ENCODE measurements at places on chromosomes 5 and 9. TPM values are rescaled to one million over a fixed set of nuclear protein-coding genes. Genes with fewer than 3 reads are reported as not detected.

DNA sequence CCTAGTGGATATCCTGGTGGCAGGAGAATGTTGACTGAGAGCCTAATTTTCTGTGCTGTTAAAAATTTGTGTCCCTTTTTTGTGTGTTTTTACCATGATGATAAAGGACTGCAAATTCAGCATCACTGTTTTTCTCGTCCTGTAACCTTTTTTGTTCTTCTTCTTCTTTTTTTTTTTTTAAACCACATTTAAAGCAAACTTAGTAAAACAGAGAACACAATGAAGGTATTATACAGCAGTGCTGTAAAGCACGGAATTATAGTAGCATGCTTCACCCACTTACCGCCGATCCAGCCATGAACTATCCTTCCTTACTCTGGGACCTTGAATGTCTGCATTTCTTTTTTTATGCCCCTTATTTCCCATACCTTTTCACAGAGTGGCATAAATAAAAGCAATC is 280.0 kb downstream of the ARHGAP26 start:
- H3K27ac ChIP-seq, result no peak overlapping the region
- H3K36me3 ChIP-seq, result no peaks in the 10 kb centered on the region
- DNase-seq, result no peak
- H3K27me3 ChIP-seq, result no peaks in the 10 kb centered on the region

- H3K27me3 ChIP-seq, result no peaks in the 10 kb centered on the region
- H3K4me1 ChIP-seq, result no peaks in the 10 kb centered on the region
- no peaks in the 10 kb centered on the region for H3K36me3 ChIP-seq
- H3K4me3 ChIP-seq, result no peak overlapping the region
- no peak for DNase-seq
- H3K27ac ChIP-seq, result no peak overlapping the region
These were observed 31.7 kb downstream of the FSTL4 start for GRCh38 chr5:133580618-133581017.

DNA sequence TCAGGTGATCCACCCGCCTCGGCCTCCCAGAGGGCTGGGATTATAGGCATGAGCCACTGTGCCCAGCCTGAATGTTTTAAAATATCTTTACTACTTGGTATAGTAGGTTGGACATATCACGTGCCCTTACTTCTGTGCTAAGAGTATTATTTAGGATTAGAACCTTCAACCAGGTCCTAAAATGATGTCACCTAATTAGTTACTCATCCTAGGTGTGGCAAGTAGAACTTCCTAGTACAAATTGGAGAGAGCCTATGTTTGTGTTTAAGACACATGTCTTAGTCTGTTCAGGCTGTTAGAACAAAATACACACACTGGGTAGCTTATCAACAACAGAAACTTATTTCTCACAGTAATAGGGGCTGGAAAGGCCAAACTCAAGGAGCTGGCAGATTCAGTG is 51.5 kb downstream of the ZFAND5 start:
- no peak for DNase-seq
- no peaks in the 10 kb centered on the region for H3K27me3 ChIP-seq
- H3K36me3 ChIP-seq, result no peaks in the 10 kb centered on the region
- peaks cover 28% of the 10 kb centered on the region for H3K4me1 ChIP-seq

DNA sequence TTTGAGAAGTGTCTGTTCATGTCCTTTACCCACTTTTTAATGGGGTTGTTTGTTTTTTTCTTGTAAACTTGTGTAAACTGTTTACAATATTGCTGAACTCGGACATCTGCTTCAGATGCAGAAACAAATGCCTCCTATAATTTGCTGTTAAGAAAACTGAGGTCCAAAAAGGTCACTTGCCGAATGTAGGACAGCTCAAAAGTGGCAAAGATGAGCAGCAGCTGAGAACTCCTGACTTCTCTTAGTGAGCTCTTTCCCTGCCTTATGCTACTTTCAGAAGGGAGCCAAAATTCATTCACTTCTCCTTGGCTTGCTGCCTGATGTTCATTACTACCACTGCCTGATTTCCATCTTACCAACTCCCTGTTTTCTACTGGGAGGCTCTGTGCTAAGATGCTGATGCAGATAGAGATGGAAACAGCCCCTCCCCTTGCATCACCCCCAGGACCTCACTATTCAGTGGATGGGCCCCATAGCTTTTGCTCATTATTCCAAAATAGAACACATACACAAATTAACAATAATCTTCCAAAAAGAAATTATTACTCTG is 60.1 kb downstream of the SEMA6A start:
- H3K4me1 ChIP-seq, result peaks cover 40% of the 10 kb centered on the region
- H3K27me3 ChIP-seq, result no peaks in the 10 kb centered on the region
- H3K27ac ChIP-seq, result no peak overlapping the region
- no peak overlapping the region for H3K4me3 ChIP-seq
- H3K36me3 ChIP-seq, result no peaks in the 10 kb centered on the region
- no peak for DNase-seq

DNA sequence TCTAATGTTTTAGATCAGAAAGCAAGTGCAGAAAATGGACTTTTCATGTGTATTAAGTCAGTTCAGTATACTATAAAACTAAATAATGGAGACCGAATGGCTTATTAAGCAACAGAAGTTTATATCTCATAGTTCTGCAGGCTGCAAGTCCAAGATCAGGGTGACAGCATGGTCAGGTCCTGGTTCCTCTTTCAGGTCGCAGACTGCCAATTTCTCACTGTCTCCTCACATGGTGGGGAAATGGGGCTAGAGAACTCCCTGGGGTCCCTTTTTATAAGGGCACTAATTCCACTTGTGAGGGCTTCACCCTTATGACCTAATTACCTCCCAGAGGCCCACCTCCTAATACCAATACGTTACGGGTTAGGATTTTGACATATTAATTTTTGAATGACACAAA is 48.7 kb downstream of the RICTOR start:
- H3K36me3 ChIP-seq, result no peaks in the 10 kb centered on the region
- no peak for DNase-seq
- no peaks in the 10 kb centered on the region for H3K27me3 ChIP-seq
- H3K4me1 ChIP-seq, result no peaks in the 10 kb centered on the region
- H3K27ac ChIP-seq, result no peak overlapping the region

GRCh38 chr9:8074713-8075286 is 275.2 kb upstream of the DMAC1 start:
- DNase-seq, result no peak
- no peaks in the 10 kb centered on the region for H3K27me3 ChIP-seq

DNA sequence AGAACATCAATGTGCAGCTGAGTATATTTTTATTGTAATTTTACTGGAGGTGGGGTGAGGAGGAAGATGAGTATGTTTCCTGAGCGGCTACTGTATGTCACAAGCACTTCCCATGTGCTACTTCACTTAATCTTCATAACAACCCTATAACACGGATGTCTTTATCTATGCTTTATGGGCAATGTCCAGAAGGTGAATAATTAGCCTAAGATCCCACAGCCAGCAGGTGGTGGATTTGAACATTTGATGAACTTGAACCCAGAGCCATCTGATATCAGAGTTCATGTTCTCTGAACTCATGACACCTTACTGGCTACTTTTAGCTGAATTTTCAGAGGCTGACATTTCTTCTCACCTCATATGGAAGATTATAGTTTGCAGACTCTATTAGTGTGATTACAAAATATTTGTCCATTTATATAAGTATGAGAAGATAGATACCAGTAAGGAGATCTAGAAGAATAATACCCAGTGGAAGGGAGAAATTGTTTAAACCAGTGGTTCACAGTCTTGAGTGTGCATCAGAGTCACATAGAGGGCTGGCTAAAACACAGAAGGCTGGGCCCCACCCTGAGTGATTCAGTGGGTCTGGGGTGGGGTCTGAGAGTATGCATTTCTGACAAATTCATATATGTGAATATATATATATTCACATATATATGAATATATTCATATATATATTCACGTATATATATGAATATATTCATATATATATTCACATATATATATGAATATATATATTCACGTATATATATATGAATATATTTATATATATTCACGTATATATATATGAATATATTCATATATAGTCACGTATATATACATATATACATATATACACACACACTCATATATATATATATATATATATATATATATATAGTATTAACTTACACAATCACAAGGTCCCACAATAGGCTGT is 164.4 kb upstream of the NR3C1 start:
- H3K27ac ChIP-seq, result no peak overlapping the region
- no peak overlapping the region for H3K4me3 ChIP-seq
- no peak for DNase-seq
- H3K36me3 ChIP-seq, result no peaks in the 10 kb centered on the region
- peaks cover 14% of the 10 kb centered on the region for H3K4me1 ChIP-seq

The CCNI2 gene
- polyA plus RNA-seq, result 4.6 TPM

DNA sequence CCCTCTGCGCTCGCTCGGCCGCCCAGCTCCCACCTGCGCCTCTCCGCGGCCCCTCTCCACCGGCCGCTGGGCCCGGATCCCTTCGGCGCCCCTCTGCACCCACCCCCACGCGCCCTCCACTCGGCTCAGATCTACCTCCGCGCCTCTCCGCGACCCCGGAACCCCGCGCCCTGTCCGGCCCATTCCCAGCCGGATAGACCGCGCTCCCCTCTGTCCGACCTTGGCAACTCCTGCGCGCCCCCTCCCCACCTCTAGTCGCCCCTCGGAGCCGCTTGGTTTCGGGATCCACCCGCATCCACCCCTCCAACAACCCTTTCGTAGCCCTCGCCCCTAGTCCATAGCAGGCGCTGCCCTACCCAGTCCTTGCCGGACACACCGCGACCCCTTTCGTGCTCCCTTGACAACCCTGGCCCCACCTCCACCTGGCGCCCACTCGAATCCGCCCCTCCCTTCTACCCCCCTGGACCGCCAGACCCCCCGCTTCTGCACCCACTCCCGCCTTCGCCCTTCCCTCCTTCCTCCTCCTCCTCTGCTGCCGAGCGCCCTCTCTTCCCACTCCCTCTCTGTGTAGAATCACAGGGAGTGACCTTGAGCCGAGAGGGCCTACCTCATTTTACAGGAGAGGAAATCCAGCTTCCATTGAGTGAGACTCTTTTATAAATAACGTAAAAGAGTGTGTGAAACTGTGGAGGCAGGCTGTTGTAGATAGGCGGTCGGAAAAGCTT is 525 bp upstream of the AK3 start:
- peak; percentile 51 for DNase-seq
- H3K27ac ChIP-seq, result peak overlapping the region; percentile 99
- H3K27me3 ChIP-seq, result no peaks in the 10 kb centered on the region
- H3K4me3 ChIP-seq, result peak overlapping the region; percentile 46

The DPYSL3 gene
- 24.9 TPM for polyA plus RNA-seq

The SLC25A48 gene
- polyA plus RNA-seq, result 0.79 TPM

DNA sequence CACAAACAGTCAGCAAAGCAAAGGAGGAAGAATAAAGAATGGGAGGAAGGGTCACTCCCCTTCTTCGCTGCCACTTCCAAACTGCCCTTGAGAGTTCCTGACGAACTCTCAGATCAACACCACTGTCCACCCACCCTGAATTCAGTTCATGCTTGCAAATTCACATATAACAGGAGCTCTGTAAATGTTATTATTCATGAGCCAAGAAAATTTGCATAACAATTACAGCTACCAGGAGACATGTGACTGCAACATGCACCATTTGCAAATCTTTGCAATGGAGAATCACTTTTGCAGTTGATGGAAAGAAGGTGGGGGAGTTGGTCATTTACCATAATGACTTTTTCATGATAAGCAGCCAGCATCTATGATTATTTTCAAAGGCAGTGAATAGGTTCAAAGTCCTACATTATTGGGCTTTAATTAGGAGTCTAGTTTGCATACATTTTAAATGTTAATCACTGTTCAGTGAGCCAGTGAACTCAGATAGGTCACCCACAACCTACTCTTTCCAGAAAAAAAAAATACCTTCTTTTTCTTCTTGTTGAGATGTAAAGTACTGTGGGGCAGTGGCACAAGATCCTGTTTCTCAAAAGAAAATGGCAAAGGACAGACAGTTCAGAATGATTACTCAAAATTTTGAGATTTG is 149.7 kb downstream of the CAAP1 start:
- no peak overlapping the region for H3K4me3 ChIP-seq
- no peak overlapping the region for H3K27ac ChIP-seq
- H3K4me1 ChIP-seq, result no peaks in the 10 kb centered on the region
- no peaks in the 10 kb centered on the region for H3K36me3 ChIP-seq
- peaks cover 4% of the 10 kb centered on the region for H3K27me3 ChIP-seq

- DNase-seq, result no peak
- no peak overlapping the region for H3K4me3 ChIP-seq
- no peaks in the 10 kb centered on the region for H3K36me3 ChIP-seq
These were observed 1043.0 kb upstream of the DMAC1 start for GRCh38 chr9:8842402-8843193.

The IFNE gene
- not detected for polyA plus RNA-seq

GRCh38 chr5:131212471-131213021 is 41.8 kb downstream of the LYRM7 start:
- no peak overlapping the region for H3K4me3 ChIP-seq
- H3K36me3 ChIP-seq, result no peaks in the 10 kb centered on the region
- no peak for DNase-seq
- H3K4me1 ChIP-seq, result no peaks in the 10 kb centered on the region
- peaks cover 3% of the 10 kb centered on the region for H3K27me3 ChIP-seq

The HSPA4 gene
- polyA plus RNA-seq, result 83.3 TPM

The GPR150 gene
- 1.0 TPM for polyA plus RNA-seq

The NACC2 gene
- polyA plus RNA-seq, result 11.0 TPM

DNA sequence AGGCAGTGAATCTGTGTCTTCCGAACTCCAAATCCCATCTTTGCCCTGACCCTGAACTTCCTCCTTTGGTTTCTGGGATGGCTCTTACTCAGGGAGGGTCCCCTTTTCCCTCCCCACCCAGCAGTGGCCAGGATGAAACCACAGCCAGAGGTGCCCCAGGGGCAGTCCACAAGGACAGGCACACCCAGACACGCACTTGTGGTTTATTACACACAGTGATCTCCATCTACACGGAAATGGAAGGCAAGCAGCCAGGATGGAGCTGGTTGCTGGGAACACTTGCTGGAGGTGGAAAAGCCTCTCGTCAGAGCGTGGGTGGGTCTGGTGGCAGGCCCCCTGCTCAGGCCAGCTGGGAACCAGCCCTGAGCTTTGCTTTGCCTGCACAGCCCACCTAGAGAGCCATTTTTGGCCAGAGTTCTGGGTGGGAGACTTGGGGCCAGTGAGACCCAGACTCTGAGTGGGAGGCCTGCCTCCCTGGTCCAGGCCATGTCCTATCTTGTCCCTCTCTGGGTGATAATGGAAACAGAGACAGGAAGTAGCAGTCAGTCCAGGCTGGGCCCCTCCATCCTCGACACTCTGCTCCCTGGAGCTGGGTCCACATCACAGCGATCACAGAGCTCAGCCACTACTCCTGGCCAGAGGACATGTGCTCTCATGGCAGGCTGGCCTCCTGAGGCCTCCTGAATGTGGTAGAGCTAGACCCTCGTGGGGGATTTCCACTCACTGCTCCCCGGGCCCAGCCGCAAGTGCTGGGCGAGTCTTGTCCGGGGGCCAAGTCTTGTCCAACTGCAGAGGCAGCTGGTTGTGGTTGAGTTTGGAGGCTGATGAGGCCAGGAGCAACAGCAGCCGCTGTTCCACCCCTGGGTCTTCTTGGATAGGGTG is 5.1 kb upstream of the PHYKPL start:
- H3K27me3 ChIP-seq, result no peaks in the 10 kb centered on the region
- no peak overlapping the region for H3K4me3 ChIP-seq
- H3K4me1 ChIP-seq, result peaks cover 4% of the 10 kb centered on the region
- H3K27ac ChIP-seq, result no peak overlapping the region

GRCh38 chr9:106218427-106218826 is 524.1 kb downstream of the TMEM38B start:
- no peaks in the 10 kb centered on the region for H3K4me1 ChIP-seq
- no peaks in the 10 kb centered on the region for H3K27me3 ChIP-seq
- no peak for DNase-seq
- no peak overlapping the region for H3K27ac ChIP-seq

GRCh38 chr9:70517926-70518610 is 103.6 kb upstream of the KLF9 start:
- no peak overlapping the region for H3K4me3 ChIP-seq
- no peak for DNase-seq
- no peaks in the 10 kb centered on the region for H3K4me1 ChIP-seq
- H3K36me3 ChIP-seq, result no peaks in the 10 kb centered on the region
- H3K27me3 ChIP-seq, result no peaks in the 10 kb centered on the region
- H3K27ac ChIP-seq, result no peak overlapping the region

Data from hepatocyte (in vitro differentiated cells).